T-helper 22 cell (primary cell): ENCODE measurements at places on chromosomes 13 and 19.

GRCh38 chr13:110376120-110376519 is 69.0 kb downstream of the COL4A2 start:
- no peak for DNase-seq

DNA sequence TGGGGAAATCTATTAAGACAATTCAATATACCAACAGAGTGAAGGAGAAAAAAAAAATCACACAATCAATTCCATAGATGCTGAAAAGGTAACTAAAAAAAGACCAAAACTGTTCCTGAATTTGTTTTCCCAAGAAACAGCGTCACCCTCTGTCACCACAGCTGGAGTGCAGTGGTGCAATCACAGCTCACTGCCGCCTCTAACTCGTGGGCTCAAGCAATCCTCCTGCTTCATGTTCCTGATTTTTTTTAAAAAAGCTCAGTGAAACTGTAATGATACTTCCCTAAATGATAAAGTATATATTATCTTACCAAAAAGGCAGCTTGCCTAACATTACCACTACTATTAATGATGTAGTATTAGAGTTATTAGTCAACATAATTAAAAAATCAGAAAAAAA is 19.6 kb upstream of the ZFP14 start:
- DNase-seq: no peak

DNA sequence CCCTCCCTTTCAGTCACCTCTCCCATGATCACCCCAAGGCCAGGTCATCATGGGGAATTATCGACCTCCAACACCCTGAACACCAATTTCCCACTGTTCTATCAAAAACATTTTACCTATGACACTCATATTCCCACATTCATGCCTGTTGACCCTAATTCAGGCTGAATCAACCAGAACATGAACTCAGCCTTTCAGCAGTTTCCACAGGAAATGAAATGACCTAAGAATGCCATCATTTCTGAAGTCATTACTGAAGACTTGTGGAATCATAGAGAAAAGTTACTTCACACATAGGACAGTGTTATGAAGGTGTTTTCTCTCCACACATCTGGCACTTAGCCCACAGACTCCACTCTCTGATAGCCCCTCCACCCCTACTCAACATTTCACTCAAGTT is 29.9 kb upstream of the FAM124A start:
- DNase-seq: no peak

DNA sequence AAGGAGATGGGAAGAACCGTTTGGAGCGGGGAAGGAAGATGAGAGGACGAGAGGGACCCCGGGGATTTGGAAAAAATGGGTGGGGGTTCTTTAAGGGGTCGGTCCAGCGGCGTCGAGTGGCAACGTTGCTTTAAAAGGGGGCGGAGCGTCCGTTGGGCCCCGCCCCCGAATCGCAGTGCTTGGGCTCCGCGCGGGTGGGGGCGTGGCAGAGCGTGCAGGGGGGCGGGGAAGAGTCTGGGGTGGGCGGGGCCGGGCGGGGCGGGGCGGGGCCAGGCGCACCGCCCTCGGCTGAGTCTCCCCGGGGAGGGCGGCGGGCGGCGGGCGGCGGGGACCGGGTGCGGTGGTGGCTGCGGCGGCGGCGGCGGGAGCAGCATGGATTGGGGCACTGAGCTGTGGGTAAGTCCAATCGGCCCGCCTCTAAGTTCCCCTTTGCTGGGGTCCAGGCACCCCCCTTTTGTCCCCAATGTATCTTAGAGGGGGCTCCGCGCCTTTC is at the start of gene TRIP10:
Gene TRIP10 (plus strand): TSS at position 291 of the 493 bp plus-strand sequence. CDS start 82 bp downstream, at position 373.
- peak; percentile 74 for DNase-seq

- DNase-seq: no peak
These were observed 116.0 kb downstream of the SIPA1L3 start for GRCh38 chr19:38022791-38023670.

- DNase-seq: no peak
These were observed 234.6 kb downstream of the POSTN start for GRCh38 chr13:37364007-37364406.

DNA sequence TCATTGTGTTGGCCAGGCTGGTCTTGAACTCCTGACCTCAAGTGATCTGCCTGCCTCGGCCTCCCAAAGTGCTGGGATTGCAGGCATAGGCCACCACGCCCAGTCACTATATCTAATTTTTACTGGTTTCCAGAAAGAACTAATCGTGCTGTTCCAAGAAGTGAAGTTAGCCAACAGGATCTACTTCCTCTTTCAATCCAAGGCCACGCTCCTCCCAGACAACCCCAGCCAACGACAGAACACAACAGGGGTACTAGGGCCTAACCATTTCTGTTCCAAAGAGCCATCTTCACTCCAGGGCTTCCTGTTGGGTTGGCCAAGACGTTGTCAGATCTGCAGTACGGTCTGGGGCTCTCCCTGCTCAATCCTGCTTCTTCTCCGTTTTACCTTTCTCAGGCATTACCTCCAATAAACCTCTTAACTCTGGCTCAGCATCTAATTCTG is 7.0 kb upstream of the LSM14A start:
- DNase-seq: no peak

DNA sequence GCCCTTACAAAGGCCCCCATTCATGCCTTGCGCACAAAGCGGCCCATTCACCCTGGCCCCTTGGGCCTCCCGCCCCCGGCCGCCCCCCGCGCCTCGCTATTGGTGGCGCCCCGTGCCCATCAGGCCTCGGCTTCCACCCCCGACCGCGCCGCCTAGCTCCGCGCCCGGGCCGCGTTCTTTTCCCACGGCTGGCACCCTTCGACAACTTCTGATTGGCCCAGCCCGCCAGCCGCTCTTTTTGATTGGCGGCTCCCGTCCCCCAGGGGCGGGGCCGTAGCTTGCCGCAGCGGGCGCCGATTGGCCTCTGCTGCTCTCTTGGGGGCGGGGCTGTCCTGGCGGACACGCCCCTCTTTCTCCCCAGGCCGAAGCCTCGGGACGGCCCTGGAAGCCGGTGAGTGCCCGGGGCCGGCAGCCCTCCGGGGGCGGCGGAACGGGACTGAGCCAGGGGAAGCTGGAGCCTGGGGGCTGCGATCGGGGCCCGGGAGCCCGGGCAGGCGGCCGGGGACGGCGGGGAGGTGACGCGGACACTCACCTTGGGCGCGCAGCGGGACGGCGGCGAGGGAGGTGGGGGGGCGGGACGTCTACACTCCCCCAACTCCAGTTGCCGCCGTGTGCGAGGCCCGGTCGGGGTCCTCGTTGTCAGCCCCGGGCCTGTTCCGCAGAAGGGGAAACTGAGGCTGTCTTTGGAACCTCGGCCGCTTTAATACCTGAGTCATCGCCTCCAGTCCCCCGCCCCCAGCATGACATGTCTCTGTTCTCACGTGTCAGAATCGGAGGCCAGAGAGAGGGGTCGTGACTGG is at the start of gene MYH14:
Gene MYH14 (plus strand): TSS at position 342 of the 800 bp plus-strand sequence. CDS start 6,744 bp downstream, outside the sequence.
- DNase-seq: no peak

- no peak for DNase-seq
These were observed 18.0 kb downstream of the AKAP8L start for GRCh38 chr19:15400521-15401396.

DNA sequence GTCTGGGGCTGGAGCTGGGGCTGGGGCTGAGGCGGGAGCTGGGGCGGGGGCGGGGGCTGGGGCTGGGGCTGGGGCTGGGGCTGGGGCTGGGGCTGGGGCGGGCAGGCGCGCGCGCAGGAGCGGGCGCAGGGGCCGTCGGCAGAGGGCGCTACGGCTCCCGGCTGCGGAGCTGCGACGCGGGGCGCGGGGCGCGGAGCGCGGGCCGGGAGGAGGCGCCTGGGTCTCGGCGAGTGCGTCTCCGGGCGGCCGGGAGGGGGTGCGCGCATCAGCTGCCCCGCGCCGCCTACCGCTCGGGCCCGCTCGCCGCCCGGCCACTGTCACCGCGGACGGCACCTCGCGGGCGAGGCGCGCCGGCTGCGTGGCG is 422 bp upstream of the MTUS2 start:
- peak; percentile 13 for DNase-seq

- DNase-seq: no peak
These were observed 224.2 kb downstream of the RGCC start for GRCh38 chr13:41681587-41681986.

- no peak for DNase-seq
These were observed 26.8 kb upstream of the MED4 start for GRCh38 chr13:48121733-48122132.

DNA sequence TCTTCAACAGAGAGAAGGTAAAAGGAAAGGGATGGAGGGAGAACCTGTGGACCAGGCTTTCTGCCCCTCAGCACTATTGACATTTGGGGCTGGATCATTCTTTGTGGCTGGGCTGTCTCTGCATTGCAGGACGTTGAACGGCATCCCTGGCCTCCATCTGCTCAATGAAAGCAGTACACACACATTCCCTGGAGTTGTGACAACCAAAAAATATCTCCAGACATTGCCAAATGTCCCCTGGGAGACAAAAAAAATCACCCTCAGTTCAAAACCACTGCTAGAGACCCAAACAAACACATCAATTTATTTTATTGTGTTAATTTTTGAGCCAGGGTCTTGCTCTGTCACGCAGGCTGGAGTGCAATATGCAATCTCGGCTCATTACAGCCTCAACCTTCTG is 43.3 kb downstream of the INSR start:
- DNase-seq: no peak

DNA sequence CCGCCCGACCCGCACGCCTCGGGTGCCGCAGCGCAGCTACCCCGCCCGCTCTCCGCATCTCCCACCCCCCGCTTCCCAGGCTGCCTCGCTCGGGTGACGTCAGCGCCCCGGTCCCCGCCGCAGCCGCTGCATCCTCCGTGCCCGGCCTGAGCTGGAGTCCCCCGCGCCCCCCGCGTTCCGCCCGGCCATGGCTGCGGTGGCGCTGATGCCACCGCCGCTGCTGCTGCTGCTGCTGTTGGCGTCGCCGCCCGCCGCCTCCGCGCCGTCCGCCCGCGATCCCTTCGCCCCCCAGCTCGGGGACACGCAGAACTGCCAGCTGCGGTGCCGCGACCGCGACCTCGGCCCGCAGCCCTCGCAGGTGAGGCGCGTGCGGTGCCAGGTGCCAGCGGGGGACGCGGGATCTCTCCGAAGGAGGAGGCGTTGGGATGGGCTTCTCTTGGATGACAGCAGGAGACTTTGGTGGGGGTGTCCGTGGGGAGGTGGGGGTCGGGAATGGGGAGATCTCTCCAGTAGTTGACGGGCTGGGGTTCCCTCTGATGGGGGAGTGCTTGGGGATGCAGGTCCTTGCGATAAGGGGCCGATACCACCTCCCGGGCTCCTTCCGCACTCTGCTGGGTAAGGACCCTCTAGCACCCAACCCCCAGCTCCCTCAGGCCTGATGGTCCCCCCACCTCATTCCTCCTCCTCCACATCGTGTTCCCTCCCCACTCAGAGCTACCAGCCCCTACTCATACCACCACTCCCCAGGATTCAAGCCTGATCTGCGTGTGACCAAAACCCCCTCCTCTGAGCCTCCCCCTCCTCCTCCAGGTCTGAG is at the start of gene TMEM59L:
Gene TMEM59L (plus strand): TSS at position 99 of the 817 bp plus-strand sequence. CDS start 89 bp downstream, at position 188.
- DNase-seq: peak; percentile 42

DNA sequence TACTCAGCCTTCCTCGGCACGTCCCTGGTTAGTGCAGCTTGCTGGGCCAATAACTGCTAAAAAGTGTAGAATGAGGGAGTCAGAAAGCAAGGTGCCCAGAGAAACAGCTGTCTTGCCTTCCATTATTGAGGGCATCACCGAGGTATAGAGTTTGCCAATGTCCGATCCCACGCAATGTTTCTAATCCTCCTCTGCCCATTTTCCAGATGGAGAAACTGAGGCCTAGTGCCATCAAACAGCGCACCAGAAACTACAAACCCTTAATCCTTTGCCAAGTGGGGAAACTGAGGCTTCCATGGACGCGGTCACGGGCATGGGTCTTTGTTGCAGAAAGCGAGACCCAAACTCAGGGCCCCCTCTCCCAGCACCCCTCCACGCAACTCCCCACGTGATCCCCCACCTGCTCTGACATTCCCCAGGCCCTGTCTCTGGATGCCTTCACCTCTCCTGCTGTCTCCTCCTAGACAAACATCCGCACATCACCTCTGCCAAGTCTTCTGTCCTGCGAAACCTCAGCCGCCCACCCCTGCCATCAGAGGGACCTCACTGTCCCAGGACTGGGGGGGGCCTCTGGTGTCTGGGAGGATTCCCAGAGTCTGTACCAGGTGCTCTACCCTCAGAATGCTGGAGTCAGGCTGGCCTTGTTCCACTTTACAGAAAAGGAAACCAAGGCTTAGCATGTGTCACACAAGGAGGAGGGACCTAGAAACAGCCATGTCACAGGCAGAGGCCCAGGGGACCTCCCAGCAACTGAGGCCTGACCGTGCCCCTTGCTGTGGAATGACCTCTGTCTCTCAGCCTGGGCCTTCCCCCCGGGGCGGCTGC is 930 bp upstream of the PDE4C start:
- no peak for DNase-seq

DNA sequence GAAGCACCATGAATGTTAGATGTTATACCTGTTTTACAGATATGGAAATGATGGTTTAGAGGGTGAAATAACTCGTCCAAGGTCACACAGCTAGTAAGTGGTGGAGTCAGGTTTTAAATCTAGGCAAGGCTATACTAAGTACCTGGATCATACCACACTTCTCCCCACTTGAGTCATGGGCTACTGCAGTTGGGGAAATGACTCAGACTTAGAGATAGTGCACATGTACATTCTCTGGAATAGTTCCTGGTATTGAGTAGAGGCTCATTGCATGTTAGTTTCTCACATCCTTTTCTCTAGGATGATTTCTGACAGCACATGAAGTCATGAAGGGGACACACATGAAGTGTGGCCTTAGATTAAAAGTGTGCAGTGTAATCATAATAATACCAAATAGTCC is 76.2 kb upstream of the TNFSF11 start:
- DNase-seq: no peak

- no peak for DNase-seq
These were observed 922 bp downstream of the PLEKHG2 start for GRCh38 chr19:39413272-39413910.

DNA sequence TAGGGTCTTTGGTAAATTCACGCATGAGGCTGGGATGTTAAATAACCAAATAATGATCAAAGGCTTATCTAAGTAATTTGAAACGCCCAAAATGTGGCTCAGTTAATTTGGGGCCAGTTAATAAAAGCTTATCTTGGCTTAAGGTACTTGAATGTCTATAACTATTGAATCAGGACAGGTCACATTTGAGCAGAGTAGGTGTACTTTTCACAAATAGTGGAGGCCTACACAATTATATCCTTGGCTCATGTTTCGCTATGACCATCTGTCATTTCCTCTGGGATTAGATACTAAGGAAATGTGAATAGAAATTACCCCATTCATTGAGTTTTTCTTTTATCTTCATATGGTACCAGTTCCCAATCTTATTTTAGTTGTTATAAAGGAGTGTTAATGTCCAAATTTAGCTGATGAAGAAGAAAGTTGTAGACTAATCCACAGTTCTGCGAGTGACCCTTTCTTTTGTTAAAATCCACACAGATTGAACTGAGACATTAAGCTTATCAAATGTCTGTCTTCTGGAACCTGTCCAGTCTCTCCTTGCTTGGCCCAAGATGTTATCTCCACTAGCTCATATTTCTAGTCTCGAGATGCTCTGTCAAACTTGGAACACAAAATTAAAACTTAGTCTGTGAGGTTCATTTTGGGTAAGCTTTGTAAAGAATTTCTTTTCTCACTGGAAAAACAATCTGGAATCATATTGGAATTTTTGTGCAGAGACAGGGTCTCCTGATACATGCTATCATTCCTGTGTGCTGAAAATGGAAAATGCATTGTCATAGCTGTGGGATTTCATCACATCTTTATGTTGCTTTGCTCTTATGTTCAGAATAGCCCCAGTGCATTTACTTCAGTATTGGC is 31.0 kb downstream of the SLAIN1 start:
- no peak for DNase-seq
